ENCODE measurements at places on chromosomes 16 and 17.

DNA sequence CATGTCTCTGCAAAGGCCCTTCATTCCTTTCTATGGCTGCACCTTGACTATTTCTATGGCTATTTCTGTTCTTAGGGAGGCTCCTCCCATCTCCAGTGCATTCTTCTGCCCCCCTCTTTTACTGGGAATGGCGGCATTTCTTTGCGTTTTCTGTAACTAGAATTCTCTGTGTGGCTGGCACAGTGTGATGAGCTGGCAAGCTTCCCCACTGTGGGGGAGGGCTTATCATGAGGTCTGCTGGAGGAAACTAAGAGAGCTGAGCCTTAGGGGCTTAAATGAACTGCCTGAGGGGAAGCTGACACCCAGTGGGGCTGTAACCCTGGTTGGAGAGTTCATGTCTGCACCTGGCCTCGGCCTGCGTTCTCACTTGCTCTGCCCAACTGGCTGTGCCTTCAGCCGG lies 1.5 kb upstream of the CARD14 start:
- no peak for DNase-seq

DNA sequence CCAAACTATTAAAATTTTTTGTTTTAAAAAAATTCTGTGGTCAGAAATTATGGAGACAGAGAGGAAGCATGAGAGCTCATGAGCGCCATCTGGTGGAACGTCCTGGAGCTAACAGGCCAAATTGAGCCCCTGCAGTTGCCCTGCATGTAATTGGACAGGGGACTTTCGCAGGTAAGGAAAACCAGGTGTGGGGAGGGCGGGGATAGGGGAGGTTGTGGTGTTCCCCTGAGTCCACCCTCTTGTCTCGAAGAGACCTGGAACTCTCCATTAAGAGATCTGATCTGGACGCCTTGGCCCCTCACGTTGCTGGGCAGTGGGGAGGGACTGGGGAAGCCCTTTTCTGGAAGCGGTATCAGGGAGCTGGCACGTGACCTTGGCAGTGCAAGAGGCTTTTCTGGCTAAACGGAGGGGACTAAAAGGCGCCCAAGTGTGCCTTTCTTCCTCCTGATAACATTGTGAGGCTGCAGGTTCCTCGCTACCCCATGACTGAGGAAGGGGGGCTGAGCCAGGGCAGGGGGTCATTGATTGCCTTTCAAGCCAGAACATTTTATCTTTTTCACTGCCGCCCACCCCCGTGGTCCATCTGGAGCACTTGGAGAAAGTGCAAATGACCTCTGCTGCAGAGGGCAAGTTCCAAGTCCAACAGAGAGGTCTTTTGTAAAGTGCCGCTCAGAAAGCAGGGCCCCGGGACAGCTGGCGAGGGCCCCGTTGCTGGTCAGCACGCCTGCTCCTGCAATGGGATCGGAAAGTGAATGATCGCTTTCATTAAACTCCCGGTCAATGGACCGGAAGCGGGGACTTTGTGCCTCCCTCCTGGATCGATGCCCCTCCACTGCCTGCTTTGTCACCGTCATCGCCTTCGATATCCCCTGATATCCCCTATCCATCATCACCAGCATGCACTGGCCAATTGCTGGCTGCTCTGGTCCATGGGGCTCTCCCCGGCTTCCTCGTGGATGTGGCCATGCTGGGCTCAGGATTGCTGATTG lies 18.4 kb downstream of the PDILT start:
- peak; percentile 36 for DNase-seq

DNA sequence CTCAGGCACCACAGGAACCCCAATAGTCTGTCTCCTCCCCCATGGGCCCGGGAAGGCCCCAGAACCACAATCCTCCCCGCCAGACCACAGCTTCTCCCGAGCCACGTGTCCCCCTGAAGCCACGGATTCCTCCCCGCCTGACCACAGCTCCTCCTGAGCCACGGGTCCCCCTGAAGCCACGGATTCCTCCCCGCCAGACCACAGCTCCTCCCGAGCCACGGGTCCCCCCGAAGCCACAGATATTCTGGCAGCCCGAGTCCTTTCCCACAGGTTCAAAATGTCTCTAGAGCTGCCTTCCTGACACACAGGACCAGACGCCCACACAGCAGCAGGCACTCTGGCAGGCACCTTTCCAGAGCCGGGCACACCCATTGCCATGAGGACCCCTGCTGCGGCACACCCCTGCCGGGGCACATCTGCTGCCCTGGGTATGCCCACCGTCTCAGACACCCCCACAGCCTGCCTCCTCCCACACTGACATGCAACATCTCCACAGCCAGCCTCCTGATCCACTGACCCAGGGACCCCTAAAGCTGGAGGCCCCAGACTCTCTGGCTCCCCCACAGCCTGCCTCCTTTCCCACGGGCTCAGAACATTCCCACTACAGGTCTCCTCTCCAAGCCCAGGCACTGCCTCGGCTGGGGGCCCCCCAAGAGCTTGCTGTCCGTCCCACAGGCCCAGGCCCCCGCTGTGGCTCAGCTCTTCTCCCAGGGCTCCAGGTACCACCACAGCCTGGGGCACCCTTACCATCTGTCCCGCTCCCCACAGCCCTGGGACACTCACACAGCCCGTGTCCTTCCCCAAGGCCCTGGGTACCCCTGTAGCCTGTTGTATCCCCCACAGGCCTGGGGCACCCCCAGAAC lies 2.2 kb downstream of the KIAA0753 start:
- DNase-seq: no peak

DNA sequence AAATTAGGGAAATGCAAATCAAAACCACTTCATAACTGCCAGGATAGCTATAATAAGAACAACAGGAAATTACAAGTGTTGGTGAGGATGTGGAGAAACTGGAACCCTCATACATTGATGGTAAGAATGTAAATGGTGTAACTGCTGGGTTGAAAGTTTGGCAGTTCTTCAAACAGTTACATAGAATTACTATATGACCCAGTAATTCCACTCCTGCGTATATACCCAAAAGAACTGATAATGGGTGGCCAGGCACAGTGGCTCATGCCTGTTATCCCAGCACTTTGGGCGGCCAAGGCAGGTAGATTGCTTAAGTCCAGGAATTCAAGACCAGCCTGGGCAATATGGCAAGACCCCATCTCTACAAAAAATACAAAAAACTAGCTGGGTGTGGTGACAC lies 4.5 kb upstream of the CMTM4 start:
- DNase-seq: no peak

- DNase-seq: no peak
These were observed 4.5 kb downstream of the CFAP119 start for GRCh38 chr16:30757316-30757715.

GRCh38 chr17:81457401-81457800 lies 55.2 kb downstream of the ACTG1 start:
- DNase-seq: no peak

GRCh38 chr17:19755392-19755791 lies 7.3 kb upstream of the ALDH3A1 start:
- no peak for DNase-seq

GRCh38 chr17:34435182-34435928 lies 72.3 kb upstream of the CCL1 start:
- no peak for DNase-seq

DNA sequence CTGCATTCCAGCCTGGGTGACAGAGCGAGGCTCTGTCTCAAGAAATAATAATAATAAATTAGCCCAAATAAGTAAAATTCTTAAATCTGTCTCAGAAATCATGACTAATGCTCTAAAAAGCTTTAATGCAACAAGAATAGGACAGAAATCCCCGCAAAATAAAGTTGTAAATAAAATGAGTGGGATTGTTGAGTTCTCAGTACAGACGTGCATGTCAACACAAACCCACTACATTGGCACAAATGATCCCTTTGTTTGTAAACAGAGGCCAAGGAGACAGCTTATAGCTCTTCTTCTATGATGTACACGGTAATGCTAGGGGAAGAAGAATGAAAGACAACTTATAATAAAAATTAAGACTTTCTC lies 6.0 kb downstream of the STAT5B start:
- peak; percentile 31 for DNase-seq

- DNase-seq: peak; percentile 69
These were observed 2.9 kb downstream of the ZBTB4 start for GRCh38 chr17:7476494-7476893.

DNA sequence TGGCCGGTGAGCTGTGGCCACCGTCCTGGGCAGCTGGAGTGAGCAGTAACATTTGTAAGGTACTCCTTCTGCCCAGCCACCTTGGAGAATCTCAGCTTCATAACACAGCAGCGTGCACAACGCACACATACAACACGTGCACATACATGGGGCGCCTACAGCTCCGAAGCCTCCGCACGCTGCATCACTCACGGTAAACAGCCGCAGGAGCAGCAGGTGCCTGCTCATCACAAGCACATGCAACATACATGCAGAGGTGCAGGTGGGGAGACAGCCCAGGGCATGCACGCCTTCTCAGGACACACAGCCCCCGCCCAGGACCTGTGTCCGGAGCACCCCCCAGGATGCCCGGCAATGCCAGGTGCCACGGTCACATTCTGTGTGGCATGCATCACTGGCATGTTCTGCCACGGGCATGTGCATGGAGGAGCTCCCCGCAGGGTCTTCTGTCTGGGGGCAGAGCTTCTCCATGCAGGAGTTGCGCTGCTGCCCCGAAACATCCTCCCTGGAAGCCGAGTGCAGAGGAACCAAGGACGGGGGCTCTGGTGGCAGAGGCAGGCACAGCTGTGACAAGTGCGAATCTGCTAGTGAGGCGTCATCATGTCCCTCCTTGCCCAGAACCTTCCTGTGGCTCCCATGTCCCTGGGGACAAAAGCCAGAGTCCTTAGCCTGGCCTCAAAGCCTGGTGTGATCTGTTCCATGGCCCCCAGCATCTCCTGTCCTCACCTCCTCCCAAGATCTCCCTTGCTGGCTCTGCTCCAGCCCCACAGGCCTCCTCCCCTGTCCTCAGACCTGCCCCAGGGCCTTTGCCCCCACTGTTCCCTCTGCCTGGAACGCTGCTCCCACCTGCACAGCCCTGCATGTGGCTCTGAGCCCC lies 184.0 kb upstream of the GSE1 start:
- DNase-seq: no peak

GRCh38 chr17:81491761-81492160 lies 20.8 kb downstream of the ACTG1 start:
- DNase-seq: no peak

DNA sequence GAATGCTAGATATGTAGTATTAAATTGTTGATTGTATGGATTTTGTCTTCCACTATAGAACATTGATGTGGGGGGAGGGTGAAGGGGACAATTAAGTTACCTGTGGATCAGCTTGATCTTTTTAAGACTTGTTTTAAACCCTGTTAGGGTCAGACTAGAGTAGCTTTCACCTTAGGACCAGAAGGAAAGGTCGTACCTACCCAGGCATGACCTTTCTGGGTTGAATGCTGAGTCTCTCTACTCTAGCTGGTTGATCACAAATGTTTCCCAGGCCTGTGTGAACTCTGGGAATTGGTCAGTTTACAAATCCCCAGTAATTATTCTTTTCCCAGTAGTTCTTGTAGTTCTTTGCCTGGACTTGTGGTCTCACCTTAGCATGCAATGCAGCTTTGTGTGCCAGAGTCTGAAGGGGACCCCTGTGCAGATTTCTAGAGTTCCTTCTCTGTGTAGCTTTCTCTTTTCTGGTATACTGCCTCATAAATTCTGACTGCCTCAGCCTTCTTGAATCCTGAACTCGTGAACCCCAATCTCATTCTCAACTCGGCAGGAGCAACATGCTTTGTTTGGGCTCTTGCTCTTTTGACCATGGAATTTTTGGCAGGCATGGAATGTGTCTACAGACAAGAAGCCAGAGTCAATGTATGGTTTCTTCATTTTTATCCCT lies 54.1 kb downstream of the VMP1 start:
- DNase-seq: peak; percentile 90

DNA sequence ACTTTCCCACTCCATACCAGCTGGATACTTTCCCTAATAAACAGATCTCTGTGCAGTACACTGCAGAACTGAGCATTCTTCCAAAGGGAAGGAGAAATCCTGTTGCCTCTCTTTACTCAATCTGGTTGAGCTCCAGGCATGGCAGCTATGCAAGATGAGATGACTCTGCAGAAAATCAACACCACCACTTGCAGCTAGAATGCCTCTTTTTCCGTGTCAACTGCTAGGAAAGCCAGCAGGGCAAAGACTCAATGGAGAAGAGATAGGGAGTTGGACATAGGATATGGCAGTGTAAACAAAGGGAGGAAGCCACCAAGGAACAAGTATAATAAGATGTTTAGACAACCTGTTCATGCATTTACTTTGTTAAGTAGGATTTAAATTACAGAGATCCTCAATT lies 40.4 kb upstream of the CORO6 start:
- DNase-seq: no peak

DNA sequence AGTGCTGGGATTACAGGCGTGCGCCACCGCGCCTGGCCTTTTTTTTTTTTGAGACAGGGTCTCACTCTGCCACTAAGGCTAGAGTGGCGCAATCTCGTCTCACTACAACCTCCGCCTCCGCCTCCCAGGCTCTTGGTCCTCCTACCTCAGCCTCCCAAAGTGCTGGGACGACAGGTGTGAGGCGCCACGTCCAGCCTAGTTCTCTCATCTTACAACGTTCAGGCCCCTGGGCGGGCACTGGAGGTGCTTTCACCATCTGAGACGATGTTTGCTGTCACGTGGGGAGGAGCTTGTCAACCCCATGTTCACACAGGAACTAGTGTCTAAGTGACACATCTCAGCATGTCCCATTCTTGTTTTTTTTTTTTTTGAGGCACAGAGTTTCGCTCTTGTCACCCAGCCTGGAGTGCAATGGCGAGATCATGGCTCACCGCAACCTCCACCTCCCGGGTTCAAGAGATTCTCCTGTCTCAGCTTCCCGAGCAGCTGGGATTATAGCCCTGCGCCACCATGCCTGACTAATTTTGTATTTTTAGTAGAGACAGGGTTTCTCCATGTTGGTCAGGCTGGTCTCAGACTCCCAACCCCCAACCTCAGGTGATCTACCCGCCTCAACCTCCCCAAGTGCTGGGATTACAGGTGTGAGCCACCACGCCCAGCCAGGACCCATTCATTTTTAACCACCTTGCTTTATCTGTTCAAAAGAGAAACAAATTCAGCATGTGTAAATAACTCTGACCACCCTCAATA lies 5.2 kb upstream of the FANCA start:
- no peak for DNase-seq

DNA sequence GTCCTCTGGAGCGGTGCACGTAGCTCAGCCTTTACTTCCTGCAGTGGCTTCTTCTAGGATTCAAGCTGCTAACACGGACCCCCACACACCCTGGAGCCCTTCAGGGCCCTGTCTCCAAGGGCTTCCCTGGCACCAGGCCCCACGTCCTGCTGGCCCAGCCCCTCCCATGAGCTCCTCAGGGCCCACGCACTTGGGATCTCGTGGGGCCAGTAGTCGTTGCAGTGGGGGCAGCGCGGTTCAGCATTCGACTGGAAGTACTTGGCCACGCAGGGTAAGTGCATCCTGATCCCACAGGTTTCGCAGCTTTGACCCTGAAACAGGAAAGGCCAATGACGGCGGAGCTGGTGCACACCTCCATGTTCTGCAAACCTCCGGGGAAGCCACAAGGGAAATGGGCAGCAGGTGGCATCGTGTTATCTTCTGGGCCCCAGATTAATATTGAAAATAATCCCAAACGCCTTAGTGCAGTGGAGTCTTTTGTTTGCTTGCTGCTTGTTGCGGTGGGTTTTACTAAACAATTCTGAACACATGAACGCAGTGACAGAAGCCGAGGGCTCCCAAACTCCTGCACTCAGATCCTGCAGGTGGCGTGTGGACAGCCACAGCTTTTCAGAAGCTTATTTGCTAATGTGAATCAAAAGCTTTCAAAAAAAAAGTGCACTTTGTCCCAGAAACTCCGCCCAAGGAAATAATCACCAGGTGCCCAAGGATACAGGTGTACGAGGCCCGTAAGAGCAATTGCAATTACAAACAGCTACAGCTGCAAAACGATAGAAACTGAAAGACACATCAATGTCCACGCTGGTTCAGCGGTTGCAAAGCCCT lies 22.4 kb downstream of the KDM8 start:
- DNase-seq: no peak

GRCh38 chr16:52799149-52799548 lies 252.2 kb upstream of the TOX3 start:
- no peak for DNase-seq

Data from EL (cell line).